ENCODE measurements at places on chromosomes 4 and X.

DNA sequence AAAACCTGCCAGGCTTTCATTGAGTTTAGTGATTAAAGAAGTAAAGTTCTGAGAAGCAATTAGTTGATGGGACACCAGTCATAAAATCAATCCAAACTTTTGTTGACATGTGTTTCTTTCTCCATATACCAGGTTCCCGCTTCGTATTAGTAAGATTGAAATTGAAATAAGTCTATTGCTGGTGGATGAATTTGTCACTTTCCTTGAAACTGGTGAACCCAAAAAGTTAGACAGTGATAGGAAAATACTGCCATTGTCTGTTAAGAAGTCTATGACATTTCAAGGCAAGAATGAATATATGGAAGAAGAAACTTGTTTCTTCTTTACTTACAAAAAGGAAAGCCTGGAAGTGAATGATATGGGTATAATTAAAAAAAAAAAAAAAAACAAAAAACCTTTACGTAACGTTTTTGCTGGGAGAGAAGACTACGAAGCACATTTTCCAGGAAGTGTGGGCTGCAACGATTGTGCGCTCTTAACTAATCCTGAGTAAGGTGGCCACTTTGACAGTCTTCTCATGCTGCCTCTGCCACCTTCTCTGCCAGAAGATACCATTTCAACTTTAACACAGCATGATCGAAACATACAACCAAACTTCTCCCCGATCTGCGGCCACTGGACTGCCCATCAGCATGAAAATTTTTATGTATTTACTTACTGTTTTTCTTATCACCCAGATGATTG is at the start of gene CD40LG:
CD40LG (plus strand) TSS at position 482 of the 684 bp plus-strand sequence; CDS start at position 573, 91 bp downstream.
- DNase-seq = no peak

DNA sequence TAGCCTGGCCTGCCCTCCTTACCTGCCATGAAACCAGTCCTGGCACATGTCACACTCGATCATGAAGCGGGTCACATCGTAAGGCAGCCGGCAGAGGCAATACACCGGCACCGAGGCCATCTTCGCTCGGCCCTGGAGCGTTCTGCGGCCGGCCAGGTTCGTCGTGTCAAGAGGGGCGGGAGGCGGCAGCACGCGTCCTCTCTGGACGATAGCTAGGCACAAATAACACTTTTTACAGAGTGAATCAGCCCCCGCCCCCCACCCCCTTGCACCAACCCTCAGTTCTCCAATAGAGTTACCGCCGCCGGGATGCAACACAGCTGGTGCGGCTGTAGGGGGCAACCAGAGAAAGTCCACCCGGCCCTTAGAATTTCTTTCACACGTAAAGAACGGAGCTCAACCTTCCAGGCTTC is 1.7 kb downstream of the PHF8 start:
- DNase-seq = peak; percentile 37

DNA sequence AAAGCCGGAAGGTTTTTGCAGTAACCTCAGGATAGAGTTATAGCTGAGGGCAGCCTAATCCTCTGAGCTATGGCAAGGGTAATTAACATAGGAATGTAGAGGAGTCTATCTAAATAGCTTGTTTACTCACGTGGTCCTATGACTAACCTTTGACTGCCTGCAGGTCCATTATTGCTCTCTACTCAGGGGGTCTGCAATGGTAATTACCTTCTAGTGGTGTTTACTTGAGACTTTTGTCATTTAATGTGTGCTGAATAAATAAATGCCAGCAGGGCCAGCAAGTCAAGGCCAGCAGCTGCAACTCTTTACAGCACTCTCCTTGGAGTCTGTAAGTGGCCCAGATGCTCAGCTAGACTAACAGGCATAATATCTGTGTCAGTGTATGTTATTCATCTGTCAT is 212.7 kb upstream of the FMR1 start:
- DNase-seq = no peak

- DNase-seq = no peak
Observed at GRCh38 chr4:24802648-24803047, 7.3 kb downstream of the SOD3 start.

- DNase-seq = no peak
Observed at GRCh38 chr4:675980-676870, 1.9 kb downstream of the MYL5 start.

DNA sequence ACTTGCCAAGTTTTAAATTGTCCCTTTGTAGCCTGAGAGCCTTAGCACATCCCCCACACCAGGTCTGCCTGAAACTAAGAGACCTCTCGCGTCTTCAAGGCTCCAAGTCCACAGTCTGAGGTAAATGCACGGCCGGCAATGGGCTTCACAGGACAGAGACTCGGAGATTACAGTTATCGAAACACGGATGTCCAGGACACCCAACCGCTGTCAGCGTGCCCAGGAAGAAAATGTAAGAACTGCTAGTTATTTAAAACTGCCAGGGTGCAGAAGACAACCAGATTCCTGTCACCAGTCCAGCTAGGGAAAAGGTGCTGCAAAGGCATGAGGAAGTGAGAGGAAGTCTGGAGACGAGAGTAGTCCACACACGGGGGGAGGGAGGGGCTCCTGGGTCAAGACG is 28.9 kb downstream of the ZNF827 start:
- no peak for DNase-seq

All from cerebellar cortex (tissue), 1 donor.